Activated CD8-positive, alpha-beta memory T cell treated with anti-CD3 and anti-CD28 coated beads, Interleukin-2, amount 10 ng/mL, durations not matched to agents 7 days and 5 days (primary cell): ENCODE measurements at places on chromosomes 11 and 22. TPM values are rescaled to one million over a fixed set of nuclear protein-coding genes. Genes with fewer than 3 reads are reported as not detected.
A peak's percentile ranks its signal among the peaks of the same experiment; 100 is the strongest.

DNA sequence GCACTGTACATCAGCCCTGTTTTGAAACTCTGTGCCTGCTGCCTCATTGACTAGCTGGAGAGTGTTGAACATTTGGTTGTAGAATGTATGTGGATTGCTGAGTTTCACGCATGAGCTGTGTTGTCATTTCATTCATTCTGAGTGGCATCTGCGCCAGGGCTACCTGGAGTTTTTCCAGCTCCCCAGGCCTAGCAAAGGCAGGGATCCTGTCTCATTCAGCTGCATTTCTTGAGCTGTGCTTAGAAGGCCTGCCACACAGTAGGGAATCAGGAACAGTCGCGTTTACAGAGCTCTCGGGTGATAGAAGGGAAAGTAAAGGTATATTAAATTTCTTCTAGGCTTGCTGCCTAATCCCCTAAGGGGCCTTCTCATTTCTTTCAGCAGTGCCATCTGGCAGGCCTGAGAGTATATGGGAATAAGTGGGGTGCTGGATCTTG is 44.3 kb downstream of the PTPRJ start:
- no peak for DNase-seq

DNA sequence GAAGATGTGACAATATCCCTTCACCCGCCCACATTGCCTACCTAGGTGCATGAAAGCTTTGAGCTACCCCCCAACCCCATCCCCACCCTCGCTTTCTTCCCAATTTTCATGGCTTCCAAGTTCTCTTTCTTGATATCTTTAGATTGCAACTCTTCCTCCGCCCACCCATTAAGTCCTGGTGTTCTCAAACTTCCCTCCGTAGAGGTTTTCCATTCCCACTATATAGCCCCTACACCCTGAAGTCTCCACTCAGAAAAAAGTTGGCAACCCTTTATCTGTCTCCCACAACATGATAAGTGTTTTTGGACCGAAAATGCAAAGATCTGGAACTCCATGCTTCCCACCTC is 572 bp downstream of the ZNF70 start:
- DNase-seq, result no peak

Gene OR52B4
- not detected for total RNA-seq

- no peak for DNase-seq
Measured at GRCh38 chr11:44760917-44761550, 34.3 kb downstream of the TSPAN18 start.

- DNase-seq, result no peak
Measured at GRCh38 chr11:105609341-105609781, 512 bp upstream of the GRIA4 start.

DNA sequence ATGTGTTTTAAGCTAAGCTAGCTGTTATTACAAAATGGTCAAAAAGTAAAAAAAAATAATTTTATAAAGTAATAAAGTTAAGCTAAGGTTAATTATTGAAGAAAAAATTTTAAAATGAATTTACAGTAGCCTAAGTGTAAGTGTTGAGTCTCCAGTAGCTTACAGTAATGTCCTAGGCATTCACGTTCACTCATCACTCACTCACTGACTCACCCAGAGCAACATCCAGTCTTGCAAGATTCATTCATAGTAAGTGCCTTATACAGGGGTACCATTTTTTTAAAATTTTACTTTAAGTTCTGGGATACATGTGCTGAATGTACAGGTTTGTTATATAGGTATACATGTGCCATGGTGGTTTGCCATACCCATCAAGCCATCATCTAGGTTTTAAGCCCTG is 11.6 kb upstream of the OOSP4B start:
- DNase-seq, result no peak

Gene MS4A6E
- not detected for total RNA-seq

- no peak for DNase-seq
Measured at GRCh38 chr22:39094717-39095389, 2.2 kb upstream of the APOBEC3H start.

DNA sequence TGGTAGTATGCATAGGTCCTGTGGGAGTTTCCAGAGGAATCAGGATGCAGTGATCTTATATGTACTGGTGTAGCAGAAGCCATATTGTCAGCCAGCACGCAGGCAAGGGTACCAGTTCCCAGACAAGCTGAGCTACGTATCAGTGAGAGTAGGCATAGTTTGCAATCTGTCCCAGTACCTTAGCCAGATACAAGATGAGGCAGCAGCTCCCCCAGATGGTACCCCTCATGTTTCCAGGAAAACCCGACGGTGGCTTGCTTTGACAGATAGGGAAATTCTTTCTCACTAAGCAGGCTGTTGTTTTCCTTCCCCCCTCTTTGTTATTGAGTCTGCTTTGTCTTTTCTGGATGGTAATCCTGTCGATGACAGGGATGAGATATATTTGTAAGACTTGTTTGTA is 109.7 kb upstream of the RRM1 start:
- peak; percentile 61 for DNase-seq

GRCh38 chr11:70038034-70038834 is 39.9 kb upstream of the ANO1 start:
- no peak for DNase-seq

- DNase-seq, result no peak
Measured at GRCh38 chr22:17710023-17710422, 64.2 kb downstream of the BID start.

Gene TRAF6
- 9.1 TPM for total RNA-seq

Gene BIRC3
- total RNA-seq, result 46.4 TPM

- peak; percentile 88 for DNase-seq
Measured at GRCh38 chr11:133928628-133929059, 28.1 kb downstream of the IGSF9B start.

Gene TMPRSS6
- 3.3 TPM for total RNA-seq

DNA sequence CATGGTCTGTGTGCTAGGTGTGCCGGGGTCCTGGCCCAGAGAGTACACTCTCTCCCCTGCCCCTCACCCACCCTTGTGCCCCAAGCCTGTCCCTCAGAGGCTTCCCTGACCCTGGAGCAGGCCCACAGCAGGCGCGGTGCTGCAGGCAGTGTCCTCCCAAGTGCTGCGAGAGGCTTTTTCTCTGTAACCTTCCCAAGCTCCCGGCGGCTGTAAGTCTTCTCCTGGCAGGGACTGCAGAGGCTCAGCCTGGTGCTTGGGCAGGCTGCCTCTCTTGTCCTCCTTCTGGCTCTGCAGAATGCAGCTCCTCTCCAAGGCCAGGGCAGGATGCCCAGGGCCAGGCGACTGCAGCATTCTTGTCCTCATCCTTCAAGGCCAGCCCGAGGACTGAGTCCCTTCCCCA is 15.9 kb downstream of the RFPL1 start:
- DNase-seq, result no peak

GRCh38 chr11:12508151-12508751 is 130.9 kb downstream of the PARVA start:
- no peak for DNase-seq

Gene ARHGAP20
- 0.18 TPM for total RNA-seq

Gene CHRM1
- total RNA-seq, result not detected

Gene SCO2
- total RNA-seq, result 11.6 TPM

GRCh38 chr11:67031791-67032561 is 9.0 kb downstream of the SYT12 start:
- DNase-seq, result no peak

DNA sequence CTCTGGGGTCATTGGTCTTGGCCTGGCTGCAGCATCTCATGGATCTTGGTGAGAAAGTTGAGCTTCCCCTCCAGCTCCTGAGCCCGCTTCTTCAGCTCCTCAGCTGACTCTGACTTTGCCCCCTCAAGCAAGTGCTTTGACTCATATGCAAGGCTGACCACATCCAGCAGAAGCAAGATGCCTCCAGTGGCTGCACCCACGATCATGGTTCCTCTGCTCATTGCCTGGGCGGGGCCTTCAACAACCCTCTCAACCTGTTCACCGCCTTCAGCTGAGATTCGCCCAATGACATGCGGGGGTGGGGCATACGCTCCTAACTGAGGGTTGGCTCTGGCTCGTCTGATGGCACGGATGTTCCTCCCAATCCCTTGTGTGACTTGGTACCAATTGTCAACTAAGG is 11.9 kb downstream of the APOL2 start:
- DNase-seq, result peak; percentile 64

DNA sequence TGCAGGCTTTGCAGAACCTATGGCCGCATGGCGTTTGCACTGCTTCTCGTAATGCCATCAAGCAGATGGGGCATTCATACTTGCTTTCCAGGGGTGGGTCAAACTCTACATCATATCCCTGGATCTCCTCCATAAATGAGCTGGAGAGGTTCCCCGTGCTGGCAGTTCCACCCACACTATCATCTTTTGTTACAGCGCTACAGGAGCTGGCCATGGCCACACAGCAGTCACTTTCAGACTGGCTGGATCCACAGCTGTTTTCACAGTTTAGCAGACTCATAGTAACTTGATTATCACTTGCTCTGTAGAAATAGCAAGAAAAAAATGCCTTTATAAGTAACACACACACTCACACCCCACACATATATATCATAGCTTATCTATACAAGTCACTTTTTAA is 8.8 kb downstream of the TRAF6 start:
- no peak for DNase-seq

GRCh38 chr22:49735901-49736421 is 91.7 kb downstream of the BRD1 start:
- DNase-seq, result peak; percentile 36

GRCh38 chr11:35242412-35243242 is 103.7 kb downstream of the CD44 start:
- no peak for DNase-seq

GRCh38 chr22:30591191-30591587 is 521 bp downstream of the PES1 start:
- DNase-seq, result no peak

- DNase-seq, result no peak
Measured at GRCh38 chr11:121575250-121575962, 122.6 kb upstream of the SORL1-AS1 start.

- DNase-seq, result no peak
Measured at GRCh38 chr11:109507331-109507730, 85.3 kb downstream of the C11orf87 start.

- no peak for DNase-seq
Measured at GRCh38 chr11:86115542-86116385, 46.9 kb upstream of the PICALM start.

Gene CTSW
- total RNA-seq, result 339 TPM

DNA sequence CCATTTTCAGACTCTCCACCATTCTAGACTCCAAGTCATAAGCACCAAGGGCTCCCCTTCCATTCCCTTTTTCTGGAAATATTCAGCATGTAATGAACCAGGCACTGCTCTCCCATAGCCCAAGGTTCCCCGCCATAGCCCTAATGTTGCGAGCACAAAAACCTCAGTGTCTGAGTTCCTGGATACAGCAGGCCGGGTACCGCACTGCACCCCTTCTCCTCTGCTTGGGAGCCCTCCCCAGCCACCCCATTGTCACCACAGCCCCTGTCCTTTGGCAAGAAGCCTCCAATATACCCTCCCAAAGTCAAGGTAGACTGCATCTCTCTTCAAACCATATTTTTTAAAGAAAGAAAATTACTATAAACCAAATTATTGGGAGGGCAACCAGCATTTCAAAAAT is 1341.1 kb downstream of the BRD1 start:
- DNase-seq, result peak; percentile 16

GRCh38 chr11:62430425-62430824 is 11.6 kb downstream of the SCGB1A1 start:
- no peak for DNase-seq

Gene MS4A15
- total RNA-seq, result not detected

DNA sequence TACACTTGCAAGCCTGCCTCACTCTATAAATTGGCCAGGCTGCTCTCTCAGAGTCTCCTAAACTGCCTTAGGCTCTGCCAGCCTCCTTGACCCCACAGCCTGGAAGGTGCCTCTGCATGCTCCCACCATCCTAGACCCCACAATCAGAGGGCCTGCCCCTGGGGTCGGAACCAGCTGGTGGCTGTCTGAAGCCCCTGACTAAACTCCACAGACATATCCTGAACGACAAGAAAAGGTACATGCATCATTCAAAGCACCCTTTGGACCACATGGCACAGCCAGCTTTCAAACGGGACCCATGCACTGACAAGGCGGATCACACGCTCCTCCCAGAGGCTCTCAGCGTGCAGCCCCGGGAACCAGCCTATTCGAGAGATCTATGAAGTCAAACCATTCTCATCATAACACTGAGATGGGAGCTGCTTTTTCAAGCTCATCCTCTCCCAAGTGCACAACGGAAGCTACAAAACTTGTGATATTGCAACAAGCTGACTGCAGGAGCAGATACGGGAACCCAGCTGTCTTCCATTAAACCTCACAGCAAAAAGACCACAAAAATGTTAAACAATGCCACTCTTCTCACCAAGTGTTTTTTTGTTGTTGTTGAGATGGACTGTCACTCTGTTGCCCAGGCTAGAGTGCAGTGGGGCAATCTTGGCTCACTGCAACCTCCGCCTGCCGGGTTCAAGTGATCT is 8.1 kb downstream of the SHANK2 start:
- DNase-seq, result no peak
